ENCODE measurements at places on chromosomes 3 and 15.

DNA sequence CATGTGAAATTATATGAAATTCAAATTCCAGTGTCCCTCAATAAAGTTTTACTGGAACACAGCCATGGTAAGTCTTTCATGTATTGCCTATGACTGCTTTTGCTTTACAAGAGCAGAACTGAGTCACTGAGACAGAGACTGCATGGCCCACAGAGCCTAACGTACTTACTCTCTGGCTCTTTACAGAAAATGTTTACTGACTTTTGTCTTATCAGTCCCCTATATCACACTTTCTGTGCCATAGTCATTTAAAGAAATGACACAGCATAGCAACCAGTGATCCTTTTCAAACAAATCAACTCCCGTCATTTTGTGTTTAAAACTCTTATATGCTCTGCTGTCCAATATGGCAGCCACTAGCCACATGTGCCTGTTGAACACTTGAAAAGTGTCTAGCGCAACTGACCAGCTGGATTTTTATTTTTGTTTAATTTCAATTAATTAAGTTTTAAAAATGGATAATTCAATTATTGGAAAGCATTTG, 129.7 kb upstream of the CDIN1 start:
- DNase-seq = no peak

DNA sequence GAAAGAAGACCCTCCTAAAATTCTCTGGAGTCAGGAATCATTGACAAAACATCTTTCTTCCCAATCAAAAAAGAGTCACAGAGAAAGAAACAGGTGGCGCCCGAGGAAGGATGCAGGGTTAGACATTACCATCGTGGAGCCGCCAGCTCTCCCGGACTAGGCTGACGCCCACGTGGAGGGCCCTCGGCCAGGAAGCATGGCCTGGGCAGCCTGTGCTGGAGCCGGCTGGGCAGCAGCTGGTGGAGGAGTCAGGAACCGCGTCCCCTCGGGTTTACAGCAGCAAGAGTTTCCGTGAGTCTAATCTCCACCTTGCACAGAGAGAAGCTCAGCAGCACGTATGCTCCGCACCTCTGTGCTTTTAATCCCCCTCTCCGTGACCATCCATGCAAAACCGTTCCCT, 533.7 kb upstream of the ATP11B start:
- DNase-seq = peak; percentile 51

- no peak for DNase-seq
Observed at GRCh38 chr3:98784042-98784441, 20.9 kb downstream of the ST3GAL6 start.

DNA sequence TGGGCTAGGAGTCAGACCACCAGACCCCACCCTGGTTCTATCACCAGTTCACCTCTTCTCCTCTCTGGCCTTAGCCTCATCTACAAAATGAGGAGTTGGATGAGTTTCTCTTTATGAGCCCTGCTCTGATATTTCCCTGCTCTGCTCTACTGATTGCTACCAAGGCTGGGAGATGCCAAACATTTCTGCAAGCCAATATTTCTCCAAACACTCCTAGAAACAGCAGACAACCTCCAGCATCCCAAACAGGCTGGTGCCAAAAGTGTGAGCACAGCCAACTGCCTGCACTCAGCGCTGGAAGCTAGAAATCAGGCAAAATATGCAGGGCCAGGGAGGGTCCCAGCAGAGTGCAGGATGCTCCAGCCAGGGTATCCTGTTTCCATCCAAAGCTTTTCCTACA, 10.8 kb downstream of the DAPK2 start:
- DNase-seq = no peak

- DNase-seq = no peak
Observed at GRCh38 chr15:63606308-63606707, 9.1 kb downstream of the FBXL22 start.

All from caudate nucleus (tissue), 63 donors.